Brain (organoid and tissue), 16 donors: ENCODE measurements at places on chromosomes 4 and X.

DNA sequence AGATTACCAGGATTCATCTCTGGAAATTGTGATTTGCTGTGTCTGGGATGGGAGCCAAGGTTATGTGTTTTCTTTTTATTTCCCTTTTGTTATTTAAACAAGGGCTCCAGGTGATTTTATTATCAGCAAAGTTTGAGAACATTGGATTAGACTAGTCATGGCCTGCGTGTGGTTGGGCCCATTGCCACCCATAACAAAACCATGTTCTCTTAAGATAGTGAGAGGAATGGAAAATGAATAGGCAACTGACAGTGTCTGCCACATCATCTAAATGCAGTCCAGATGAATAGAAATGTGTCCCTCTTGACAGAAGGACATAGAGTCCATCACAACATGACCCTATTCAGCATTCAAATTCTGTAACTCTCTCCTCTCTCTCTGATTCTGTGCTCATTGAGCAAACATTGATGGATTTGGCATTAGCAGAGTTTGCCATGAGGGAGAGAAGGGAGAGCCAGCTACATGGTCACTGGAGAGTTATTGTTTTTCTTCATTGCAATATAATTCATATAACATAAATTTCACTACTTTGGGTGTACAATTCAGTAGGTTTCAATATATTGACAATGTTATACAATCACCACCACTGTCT is 11.7 kb downstream of the XK start:
- DNase-seq, result no peak

GRCh38 chr4:24557026-24558025 is 27.0 kb downstream of the DHX15 start:
- DNase-seq, result no peak

- no peak for DNase-seq
These were observed 125.9 kb downstream of the NSUN7 start for GRCh38 chr4:40875507-40876150.

DNA sequence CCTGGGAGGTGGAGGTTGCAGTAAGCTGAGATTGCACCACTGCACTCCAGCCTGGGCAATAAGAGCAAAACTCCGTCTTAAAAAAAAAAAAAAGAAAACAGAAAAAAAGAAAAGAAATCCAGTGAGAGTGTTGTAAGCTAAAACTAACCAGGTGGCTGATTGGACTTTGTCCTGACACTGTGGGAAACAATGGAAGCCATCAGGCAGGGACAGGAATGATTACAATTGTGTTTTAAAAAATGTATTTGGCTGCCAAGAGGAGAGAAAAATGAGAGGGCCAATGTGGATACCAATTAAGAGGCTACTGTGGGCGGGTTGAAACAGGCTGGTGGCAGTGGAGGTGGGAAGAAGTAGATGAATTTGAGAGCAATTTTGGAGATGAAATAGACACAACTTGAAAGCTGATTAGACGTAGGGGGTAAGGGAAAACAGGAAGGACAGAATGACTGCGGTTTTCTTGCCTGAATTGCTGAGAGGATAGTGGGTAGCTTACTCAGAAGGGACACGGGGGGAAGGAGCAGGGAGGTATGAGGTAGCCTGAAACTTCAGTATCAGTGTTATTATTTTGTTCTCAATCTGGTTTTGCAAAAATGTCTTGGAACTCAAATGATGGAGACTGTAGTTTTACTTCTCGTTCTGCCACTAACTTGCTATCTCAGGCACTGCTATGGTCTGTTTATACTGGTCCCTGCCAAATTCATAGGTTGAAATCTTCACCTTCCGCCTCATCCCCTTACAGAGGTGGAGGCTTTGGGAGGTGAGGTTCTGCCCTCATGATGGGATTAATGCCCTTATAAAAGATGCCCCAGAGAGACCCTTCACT is 45.6 kb upstream of the CHRNA9 start:
- DNase-seq, result no peak

- no peak for DNase-seq
These were observed 1.8 kb downstream of the ARHGAP4 start for GRCh38 chrX:153924149-153924861.

GRCh38 chr4:60201052-60201673 is 999.0 kb upstream of the ADGRL3 start:
- DNase-seq, result peak; percentile 52

- no peak for DNase-seq
These were observed 41.4 kb downstream of the MAP7D3 start for GRCh38 chrX:136209751-136210150.

DNA sequence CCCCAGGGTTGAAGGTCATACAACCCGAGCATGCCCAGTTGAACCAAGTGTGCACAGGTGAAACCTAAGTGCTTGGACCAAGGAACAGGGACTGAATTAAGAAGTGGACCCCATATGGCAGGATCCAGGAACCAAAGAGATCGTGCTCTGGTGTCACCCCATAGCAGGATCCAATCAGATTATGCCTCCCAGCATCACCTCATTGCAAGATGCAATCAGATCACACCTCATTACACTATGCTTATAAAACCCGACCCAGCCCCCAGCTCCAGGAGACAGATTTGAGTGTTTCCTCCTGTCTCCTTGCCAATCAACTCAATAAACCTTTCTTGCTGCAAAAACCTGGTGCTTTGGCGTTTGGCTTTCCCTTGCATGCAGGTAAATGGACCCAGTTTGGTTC is 37.6 kb downstream of the EFHC2 start:
- no peak for DNase-seq

DNA sequence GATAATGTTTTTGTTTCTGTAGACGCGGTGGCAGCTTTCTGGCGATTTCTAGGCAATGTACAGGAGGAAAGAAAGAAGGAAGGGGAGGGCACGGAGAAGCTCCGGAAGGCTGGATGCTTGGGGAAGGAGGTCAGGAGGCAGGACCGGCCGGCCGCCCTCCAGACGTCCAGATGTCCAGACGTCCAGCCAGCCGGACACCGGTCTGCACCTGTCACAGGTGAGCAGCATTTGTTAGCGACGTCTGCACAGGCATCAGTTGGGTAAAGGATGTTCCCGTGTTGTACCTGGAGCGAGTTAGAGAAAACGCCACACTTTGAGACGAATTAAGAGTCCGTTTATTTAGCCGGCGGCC is 90.0 kb upstream of the PPP2R3B start:
- DNase-seq, result no peak

DNA sequence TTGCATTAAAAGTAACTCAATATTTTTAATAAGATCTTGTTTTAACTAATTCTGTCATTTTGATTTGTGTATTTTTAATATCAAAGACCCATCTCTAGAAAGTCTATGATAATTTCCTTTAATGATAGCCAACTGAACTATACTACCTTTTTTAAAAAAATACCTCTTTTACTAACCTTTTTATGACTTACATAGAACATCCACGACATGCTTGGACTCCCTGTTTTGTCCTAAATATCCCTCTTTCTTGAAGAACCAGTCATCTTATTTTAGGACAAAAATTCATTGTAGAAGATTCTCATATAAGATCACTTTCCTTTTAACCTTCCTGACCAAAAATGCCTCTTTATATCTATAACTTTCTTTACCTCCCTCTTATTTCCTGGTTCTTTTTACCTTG is 76.8 kb upstream of the GC start:
- no peak for DNase-seq

DNA sequence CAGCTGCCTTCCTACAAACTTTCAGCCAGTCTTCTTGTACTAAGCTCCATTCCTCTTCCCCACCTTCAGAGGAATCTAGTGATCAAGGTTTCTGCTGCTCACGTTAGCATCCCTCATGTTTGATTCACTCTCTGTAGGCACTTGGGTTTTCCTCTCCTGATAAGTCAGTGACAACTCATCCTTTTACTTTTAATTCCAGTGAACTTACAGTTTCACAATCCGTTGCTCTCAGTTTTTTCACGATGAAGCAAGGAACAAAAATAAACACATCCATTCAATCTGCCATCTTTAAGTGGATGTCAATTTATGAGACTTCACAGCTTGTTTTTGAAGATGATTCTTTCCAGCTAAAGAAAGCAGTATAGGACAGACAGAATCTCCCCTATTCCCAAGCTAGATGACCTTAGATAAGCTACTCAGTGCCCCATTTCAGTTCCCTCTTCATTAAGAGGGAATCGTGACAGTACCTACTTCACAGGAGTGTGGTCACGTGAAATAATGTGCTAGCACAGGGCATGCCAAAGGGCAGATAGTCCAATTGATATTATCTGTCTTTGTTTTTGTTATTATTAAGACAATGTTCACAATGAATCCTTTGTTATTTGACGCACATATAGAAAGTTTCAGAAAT is 234.3 kb downstream of the PALLD start:
- DNase-seq, result no peak

DNA sequence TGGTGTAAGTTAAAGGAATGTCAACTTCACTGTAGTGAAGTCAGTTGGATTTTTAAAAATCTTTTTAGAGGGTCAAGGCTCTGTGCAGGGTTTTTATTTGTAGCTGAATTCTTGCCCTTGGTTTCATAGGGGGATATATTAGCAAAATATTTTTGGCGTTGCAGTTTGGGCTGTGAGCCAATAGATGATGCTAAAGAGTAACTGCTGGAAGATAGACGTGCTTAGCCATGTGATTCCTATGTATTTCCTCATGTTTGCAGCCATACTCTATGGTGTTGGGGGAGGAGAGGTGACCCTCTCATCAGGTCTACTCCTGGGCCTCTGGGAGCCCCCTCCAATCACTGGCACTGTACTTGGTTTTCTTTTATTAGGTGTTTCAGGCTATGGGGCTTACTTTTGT is 246.7 kb upstream of the ARHGAP24 start:
- no peak for DNase-seq

- DNase-seq, result no peak
These were observed 21.7 kb upstream of the CD38 start for GRCh38 chr4:15756361-15756861.

- DNase-seq, result no peak
These were observed 77.9 kb downstream of the ADGRL3 start for GRCh38 chr4:61277785-61278760.

- DNase-seq, result peak; percentile 58
These were observed 595 bp upstream of the PYURF start for GRCh38 chr4:88524171-88524570.

GRCh38 chrX:126300401-126300800 is 134.3 kb upstream of the DCAF12L2 start:
- no peak for DNase-seq

DNA sequence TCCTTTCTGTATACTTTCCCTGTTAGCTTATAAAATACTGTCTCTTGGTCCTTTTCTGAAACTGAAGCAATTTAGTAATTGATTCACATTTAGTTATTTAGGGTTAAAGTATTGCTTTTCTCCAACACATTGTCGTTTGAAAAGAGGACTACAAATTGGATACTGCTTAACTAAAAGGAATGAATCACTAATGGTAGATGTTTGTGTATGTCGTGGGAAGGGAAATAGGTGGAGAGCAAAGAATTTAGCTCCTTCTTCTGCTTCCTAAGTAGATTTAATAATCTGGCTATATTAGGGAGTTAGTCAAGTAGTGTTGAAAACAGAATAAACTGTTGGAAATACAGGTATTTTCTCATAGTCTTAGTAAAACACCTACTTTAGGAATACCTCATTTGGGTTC is 27.9 kb downstream of the SLAIN2 start:
- DNase-seq, result no peak

DNA sequence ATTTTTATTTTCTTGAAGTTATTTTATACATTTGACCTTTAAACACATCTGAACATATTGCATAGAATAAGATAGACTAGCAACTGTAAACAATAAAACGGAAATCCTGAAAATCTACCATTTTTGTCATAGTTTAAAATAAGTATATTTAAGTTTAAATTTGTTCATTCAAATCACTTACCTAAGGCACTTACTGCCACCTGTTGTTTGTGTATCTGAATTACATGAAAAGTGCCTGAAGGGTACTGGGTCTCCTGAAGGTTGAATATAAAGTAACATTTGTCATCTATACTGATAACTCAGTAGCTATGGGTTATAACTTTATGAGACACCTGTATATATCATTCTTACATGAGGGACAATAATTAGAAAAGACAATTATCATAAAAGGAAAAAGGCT is 38.6 kb downstream of the TRPC5 start:
- no peak for DNase-seq

- no peak for DNase-seq
These were observed 60.1 kb upstream of the S100G start for GRCh38 chrX:16589826-16590225.

DNA sequence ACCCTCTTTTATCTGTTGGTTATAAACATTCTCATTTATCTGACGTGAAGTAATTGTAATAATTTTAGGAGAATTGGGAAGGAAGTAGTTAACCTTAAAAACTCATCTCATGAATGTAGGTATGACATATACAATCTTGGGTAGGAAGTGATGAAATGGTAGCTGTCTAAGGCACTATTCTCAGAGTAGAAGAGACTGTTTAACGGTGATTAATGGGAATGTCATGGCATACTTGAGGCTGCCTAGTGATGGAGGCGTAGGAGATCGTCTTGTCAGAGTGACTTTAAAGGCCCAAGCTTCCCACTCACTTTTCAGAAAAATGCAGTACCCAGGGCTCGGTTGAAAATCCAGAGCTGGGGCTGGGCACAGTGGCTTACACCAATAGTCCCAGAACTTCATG is 19.4 kb upstream of the AGA start:
- no peak for DNase-seq

DNA sequence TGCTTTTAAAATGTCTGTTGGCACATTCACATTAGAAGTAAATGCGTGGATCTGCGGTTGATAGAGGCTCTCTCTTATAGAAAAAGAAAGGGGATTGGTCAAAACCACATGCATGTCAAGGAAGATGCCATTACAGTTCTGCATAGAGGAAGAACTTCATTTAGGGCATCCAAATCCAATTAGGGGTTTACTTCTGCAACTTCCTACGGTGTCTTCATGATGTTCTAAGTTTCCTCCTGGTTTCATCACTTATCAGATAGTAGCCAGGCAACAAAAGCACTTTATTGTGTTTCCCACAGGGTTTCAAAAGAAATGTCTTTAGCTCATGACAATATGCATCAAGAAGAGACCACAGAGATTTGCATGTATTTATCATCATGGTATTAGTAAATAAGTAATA is 136.0 kb upstream of the HPGD start:
- no peak for DNase-seq

DNA sequence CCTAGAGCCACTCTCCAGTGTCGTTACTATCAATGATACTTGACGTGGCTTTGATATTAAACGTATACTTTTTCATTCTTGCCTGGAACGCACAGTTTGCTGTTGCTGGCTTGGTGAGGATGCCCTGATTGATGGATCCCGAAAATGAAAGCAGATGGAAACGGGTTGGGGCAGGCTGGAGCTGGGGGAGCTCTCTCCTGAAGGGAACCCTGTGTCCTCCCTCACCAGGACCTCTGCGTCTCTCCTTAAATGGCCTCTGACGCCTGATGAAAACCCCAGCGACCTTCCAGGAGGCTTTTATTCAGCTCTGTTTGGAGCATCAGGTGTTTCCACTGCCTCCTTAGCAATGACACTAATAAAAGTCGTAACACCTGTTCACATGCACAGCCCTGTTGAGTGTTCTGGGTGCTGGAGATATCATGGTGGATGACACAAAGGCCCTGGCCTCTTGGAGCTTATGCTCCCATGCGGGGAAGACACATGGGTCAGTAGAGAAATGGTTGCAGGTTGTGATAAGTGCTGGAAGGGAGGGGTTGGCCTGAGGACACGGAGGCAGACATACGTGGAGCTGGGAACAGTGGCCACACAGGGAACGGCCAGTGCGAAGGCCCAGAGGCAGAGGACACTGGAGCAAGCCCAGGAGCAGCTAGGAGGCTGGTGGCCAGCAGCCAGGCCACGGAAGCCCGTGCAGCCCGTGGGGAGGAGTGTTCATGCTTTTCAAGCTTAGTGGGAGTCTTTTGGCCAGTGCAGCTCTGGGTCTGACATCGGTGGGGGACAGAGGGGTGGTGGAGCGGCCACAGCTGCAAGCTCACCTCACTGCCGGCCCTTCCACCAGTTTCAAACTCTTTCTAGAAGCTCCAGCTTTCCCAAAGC is 7.5 kb downstream of the MSANTD1 start:
- no peak for DNase-seq

- DNase-seq, result no peak
These were observed 1.8 kb upstream of the BCORL1 start for GRCh38 chrX:129980540-129981199.
